Heart right ventricle (tissue), 16 donors: ENCODE measurements at places on chromosomes 1 and 21. TPM values are rescaled to one million over a fixed set of nuclear protein-coding genes. Genes with fewer than 3 reads are reported as not detected.

DNA sequence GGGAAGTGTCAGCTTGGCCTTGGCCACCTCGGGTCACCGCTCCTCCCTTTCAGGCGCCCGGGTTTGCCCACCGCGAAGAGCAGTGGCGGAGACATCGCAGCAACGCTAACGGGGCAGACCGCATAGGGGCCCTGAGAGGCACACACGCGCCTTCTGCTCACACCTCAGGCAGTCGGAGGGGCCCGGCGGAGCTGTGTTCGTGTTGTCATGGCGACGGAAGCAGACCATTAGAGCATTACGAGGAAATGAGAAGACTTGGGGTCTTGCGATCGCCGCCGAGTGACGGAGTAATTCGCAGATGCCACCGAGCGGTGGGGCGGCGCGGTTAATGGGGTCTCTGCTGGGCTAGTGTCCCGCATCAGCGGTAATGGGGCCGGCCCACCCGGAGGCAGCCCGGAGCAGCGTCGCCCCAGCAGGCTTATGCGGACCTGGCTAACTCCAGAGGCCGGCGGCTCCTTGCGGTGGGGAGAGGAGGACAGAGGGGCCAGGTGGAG lies 144.1 kb downstream of the TNR start:
- no peak for DNase-seq

DPM3 gene
- 63.1 TPM for total RNA-seq

- no peak for DNase-seq
Measured at GRCh38 chr1:234614081-234614489, 4.1 kb upstream of the IRF2BP2 start.

DNA sequence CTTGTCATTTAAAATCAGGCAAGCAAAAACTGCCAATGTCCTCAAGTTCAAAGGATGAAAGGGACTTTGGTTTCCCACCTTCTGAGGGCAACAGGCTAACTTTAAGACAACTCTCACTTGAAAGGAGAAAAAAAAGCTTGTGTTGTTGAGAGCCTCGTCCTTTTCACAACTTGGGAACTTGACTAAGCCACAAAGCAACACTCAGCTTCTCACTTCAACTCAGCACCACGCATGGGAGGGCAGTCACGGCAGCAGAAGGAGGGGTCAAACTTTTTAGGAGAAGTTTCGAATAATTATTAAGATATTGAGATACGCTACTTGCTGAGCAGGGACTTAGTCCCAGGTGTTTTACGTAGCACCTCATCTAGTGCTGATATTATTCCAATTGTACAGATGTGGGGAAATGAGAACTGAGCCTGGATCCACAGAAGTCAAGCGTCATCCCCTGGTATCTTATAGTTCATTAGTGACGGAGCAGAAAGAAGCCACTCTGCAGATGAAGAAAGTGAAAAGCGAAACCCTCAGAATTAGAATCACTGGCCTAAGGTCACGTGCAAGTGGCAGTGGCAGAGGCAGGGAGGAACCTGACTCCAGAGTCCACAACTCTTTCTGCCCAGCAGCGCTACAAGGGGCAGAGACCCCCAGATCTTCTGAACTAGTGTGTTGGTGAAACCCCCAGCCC lies 83.6 kb downstream of the JAK1 start:
- DNase-seq: no peak

GRCh38 chr1:54800899-54801759 lies at the start of gene TTC22:
TSS of gene TTC22 (minus strand) at chr1:54801323. CDS start at chr1:54801163, 160 bp downstream.
- DNase-seq: no peak

DNA sequence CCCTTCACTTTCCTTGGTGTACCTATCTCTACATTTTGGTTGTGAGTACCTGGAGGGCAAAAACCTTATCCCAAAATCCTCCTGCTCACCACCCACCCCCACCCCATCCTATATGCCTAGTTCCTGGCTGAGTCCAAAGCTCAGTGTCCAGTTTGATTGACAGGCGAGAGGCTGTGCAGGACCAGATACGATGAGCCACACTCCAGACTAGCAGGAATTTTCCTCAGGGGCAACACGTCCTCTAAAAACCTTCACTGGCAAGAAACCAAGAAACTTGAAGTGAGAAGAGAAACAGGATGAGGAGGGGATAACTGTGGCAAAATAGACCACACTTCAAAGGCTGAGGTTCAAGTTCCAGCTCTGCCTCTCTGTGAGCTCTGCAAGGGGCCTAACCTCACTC lies 1.1 kb upstream of the SLAMF8 start:
- DNase-seq: no peak

DNA sequence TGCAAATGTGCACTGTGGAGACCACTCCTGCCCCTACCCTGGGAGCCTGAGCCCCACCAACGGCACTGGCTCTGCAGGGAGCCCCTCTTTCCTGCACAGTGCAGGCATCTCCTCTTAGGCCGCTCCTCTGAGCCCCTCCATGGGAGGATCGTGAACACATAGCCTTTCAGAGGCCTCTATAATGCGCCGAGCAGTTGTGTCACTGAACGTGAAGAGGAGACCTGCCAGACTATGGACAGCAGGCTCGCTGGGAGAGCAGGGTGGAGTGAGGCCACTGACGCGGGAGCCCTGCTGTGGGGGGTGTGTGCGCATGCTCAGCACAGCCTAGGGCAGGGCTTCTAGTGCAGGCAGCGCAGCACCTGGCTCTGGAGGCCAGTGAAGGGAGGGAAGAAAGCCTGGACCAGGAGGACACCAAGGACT lies 151.3 kb upstream of the COL6A1 start:
- DNase-seq: no peak

DNA sequence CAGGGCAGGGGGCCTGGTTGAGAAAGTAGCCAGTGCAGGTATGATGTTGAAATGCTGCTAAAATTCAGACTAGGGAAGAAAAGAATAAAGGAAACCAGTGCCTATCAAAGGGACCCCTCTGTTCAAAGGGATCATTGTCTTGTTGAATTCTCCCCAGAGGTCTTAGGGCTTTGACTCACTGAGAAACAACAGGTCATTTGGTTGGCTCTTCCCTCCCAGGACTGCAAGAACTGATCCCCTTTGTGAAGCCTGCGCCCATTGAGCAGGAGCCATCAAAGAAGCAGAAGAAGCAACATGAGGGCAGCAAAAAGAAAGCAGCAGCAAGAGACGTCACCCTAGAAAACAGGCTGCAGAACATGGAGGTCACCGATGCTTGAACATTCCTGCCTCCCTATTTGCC lies 11.8 kb upstream of the CELSR2 start:
- no peak for DNase-seq

OR2T33 gene
- not detected for total RNA-seq
